ENCODE measurements at places on chromosomes 12 and 14.

DNA sequence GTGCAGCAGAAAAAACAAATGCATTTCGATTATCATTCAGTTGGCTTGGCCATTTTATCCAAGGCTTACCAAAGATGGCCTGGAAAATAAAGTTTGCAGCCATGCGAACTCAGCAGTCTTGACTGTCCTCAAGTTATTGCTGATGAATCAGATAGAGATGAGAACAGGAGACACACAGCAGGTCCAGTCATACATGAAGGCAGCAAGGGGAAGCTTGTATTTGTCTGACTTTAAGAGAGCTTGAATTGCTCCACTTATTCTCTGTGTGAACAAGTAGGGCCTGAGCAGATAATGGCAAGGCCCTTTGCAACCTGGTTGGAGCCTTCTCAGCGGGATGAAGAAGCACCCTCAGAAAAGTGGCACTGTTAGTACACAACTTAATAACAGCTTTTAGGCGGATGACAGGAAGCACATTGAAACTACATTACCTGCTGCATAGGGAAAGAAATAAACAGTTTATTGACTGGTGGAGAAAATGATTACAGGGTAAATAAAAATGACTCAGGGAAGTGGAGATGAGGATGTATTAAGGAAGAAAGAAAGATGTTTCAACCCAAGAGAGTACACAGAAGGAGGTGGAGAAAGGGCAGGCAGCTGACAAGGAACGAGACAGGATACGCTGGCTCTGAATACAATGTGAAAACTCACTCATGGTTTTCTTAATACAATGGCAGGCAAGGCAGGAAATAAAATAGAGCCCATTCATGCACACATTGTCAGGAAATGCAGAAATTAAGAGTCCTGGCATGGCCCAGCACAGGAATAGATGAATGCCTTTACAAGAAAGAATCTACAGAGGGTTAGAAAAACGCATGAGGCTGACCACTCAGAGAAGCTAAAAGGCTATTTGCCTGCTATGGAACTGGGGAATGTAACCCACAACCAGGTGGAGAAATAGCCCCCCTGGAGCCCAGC, 128.4 kb downstream of the GALC start:
- no peak for DNase-seq

GRCh38 chr14:94515426-94515825, 6.2 kb upstream of the SERPINA12 start:
- no peak for DNase-seq

DNA sequence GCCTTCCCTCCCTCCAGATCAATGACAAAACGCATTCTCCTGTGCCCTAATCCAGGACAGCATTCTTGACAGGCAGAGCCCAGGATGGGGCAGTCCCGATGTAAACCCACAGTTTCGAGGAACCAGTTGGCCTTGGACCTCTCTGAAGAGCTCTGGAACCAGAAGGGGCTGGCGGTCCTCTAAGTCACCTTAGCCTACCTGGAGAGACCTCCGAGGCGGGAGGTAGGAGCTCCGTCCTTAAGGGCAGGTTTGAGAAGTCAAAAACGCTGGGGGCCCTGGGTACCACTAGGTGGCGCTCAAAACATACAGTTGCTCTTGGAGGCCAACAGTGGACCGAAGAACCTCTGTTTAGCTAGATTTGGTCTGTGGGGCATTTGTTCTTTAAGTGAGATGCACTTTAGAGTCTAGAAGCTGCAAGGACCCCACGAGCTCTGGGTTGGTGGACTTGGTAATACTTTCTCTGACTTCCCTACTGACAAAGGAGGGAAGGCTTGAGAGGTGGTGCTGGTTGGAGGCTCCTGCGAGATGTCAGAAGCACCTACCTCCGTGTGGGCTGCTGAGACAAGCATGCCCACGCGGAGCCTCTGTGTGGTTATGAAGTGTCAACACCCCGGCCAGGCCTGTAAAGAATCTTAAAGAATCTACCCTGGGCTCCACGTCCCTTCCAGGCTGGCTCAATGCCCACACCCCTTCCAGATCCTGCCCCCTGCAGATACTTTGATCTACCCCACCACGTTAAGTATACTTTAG, 74.8 kb upstream of the CHST11 start:
- DNase-seq = peak; percentile 90

GRCh38 chr12:19304149-19304750, 135.0 kb upstream of the AEBP2 start:
- no peak for DNase-seq

Measured in suppressor macrophage treated with lipopolysaccharide for 4 hours (primary cell).